ENCODE measurements at places on chromosomes 2 and 18. TPM values are rescaled to one million over a fixed set of nuclear protein-coding genes. Genes with fewer than 3 reads are reported as not detected.

POTEE gene
- 0.38 TPM for total RNA-seq

DNA sequence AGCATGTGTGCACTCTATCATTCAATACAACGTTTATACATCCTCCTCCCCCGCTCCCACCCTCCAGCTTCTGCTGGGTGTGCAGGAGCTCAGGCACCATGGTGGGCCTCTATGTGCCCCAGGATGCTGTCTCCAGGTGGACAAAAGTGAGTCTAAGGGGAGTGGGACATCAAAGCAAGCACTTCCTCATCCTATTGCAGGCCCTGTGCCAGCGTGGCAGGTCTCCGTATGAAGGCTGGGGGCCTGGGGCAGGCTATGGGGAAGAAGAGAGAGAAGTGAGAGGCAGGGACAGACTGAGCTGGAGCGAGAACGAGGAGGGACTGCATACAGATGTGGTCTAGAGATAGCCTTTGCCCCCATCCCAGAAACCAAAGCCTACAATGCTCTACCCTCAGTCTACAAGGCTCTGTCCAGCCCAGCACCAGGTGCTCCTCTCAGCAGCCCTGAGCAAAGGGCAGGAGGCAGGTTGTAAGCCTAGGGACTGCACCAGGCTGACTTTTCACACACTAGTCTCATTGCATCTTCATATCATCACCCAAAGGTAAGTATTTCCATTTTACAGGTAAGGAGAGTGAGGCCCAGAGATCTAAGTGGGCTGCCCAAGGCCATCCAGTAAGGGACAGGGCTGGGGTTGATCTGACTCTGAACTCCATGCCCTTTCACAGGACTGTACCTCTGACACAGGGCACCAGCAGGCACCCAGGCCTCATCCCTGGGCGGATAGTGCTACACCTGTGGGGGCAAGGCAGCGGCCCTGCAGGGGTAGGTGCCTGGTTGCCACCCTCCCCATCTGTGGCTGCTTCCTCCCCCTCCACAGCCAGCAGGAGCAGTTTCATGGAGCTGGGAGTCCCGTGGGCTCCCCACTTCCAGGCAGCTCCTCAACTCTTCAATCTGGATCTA is 14.0 kb upstream of the ARID5A start:
- DNase-seq = peak; percentile 72

GRCh38 chr2:27006602-27007415 is 26.0 kb upstream of the TMEM214 start:
- no peak for DNase-seq

DNA sequence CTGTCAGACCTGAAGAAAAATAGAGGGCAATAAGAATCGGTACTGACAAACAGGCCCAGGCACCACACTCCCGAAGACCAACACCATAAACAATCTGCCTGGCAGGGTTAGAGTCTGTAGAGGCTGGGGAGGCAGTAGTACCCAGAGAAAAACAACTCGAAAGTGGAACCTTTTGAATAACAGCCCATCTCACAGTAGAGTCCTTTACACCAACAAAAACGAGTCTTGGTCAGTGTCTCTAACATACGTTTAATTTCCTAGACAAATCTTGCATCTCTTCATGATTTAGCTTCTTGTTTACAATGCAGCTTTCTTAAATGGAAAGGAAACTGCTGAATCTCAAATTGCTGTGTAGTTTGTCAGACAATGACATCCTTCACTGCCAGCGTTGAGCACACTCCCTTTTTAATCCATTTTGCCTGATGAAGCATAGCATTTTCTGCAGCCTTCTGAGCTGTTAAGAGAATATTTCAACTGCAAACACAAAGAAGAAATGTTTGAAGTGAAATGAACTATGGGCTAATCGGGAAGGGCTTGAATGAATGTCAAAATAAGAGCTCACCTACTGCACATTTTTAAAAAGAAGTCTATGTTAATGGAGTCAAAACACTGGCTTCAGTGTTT is 73.1 kb upstream of the DSG1 start:
- DNase-seq = no peak

TOGARAM2 gene
- 0.60 TPM for total RNA-seq

GRCh38 chr18:9825571-9826073 is 60.2 kb upstream of the TXNDC2 start:
- no peak for DNase-seq

LYPD6 gene
- total RNA-seq = 0.23 TPM

SULT1C4 gene
- 2.8 TPM for total RNA-seq

- peak; percentile 79 for DNase-seq
These were observed 462.1 kb upstream of the ID2 start for GRCh38 chr2:8219631-8220355.

DNA sequence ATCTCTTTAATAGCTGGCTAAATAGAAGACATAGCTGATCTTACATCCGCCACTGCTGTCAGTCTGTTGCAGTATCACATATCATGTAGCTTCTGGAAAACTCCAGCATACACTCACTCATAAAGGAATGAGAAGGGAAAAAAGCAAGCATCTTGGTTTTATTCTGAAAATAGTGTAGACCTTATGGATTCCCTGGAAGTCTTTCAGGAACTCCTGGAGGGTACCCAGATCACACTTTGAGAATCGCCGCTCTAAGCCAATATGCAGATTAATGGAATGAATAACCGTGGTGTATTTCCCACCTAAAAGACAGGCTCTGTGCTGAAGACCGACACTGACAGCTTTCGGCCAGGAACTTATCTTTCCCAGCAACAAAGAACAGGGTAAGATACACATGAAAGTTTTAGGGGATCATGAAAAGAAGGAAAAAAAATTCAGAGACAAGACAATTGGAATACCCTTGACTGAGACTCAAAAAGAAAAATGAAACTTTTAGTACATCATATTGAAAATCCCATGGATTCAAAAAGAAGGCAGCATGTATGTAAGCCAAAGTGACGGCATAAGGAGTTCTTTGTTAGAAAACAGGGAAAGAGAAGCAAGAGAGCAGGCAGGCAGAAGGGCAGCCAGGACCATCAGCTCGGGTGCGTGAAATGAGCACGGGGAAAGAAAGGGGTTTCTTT is 56.4 kb upstream of the SEC11C start:
- no peak for DNase-seq

DNA sequence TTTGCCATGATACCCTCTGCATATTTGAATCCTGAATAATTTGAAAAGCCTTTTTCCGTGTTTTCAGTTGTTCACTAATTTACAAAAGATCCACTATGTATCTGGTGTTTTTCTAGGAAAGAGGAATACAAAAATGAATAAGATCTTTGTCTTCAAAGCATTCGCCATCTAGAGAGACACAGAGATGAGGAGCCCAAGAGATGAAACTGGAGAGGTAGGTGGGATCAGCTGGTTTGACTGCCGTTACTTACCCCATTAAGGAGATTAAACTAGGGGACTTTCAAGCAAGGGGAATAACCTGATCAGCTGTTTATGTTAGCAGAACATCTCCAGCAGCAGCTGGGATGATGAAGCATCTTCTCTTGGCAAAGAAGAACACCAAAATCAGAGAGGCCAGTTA is 150.2 kb upstream of the SATB2 start:
- DNase-seq = no peak

GAD1 gene
- not detected for total RNA-seq

GRCh38 chr2:209499069-209499468 is 75.2 kb downstream of the MAP2 start:
- DNase-seq = no peak

DNA sequence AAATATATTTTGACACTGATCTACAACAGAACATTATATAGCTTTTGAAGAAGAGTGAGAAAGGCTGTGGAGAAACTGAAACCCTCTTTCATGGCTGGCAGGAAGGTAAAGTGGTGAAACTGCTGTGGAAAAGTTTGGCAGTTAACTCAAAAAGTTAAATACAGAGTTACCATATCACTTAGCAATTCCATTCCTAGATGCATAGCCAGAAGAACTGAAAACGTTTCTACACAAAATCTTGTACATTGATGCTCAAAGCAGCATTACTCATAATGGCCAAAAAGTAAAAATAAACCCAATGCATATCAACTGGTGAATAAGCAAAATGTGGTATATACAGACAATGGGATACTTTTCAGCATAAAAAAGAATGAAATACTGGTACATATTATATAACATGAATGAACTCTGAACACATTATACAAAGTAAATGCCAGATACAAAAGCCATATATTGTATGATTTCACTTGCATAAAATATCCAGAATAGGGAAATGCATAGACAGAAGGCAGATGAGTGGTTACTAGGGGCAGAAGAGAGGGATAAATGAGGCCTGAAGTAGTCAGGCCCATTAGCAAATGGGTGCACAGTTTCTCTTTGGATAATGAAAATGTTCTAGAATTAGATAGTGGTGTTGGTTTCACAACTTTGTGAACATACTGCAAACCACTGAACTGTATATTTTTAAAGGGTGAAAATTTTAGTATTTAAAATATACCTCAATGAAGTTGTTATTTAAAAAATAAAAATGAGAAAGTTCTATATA is 114.3 kb downstream of the DYM start:
- no peak for DNase-seq

- no peak for DNase-seq
These were observed 13.2 kb upstream of the ARMC9 start for GRCh38 chr2:231185050-231185725.
